Effector memory CD8-positive, alpha-beta T cell (primary cell): ENCODE measurements at places on chromosomes 4 and X.

DNA sequence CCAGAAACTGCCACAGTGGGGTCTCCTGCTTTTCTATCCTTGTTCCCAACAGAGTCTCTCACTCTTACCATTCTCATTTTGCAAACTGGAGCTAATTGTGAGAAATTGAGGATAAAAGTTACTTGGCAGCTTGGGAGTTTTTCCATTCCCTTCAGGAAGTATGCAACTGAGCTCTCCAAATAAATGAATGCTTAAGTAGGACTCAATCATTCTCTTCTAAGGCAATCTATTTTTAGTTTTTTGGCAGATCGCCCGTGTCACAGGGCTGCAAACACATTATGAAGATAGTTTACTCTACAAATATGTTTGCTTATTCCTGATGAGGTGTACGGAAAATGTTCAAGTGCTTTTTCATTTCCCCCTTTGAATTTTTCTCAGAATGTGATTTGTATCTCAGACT is 5.3 kb downstream of the ASB11 start:
- no peak for DNase-seq

- DNase-seq, result no peak
Observed at GRCh38 chr4:31007858-31008257, 287.7 kb downstream of the PCDH7 start.

DNA sequence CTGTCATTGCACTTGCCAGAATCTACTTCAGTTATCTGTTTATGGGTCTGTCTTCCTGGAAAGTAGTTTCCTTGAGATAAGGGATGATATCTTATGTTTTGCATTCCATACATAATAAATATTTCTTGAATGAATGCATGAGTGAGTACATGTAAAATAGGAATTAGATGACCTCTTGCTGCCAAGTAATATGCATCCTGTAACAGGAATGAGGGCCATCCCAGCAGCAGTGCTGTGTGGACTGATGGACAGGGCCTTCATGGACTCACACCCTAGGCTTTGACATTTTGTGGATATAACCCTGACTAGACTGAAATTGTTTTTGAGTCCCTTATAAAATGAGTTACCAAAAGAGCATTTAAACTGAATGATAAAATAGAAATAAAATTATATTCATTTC is 77.2 kb upstream of the NEIL3 start:
- DNase-seq, result no peak

DNA sequence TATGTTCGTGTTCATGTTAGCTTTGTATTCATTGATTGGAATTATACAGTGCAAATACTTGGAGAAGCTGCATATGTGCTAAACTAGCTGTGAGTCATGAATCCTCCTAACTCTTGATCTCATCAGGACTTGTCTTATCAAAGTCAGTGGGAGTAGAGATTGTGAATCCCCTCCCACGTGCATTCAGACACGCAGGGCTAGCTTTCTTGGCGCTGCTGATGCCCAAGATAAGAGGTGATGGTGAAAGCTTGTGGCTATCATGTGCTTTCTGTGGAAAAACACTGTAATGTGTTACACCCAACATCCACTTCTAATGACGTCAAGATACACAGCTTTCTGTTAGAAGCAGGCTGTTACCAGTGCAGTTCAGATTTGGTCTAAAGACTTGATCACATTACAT is 348.7 kb upstream of the HAND2 start:
- no peak for DNase-seq
